T-cell (primary cell): ENCODE measurements at places on chromosomes 7 and 10. TPM values are rescaled to one million over a fixed set of nuclear protein-coding genes. Genes with fewer than 3 reads are reported as not detected.

The FOXI2 gene
- not detected for total RNA-seq

The ADCY1 gene
- total RNA-seq: 0.03 TPM

The GOLGA7B gene
- 9.4 TPM for total RNA-seq

The ZNF679 gene
- total RNA-seq: not detected

The EPHB4 gene
- total RNA-seq: 9.3 TPM

The COL28A1 gene
- total RNA-seq: not detected

The GPR37 gene
- not detected for total RNA-seq

The ASB10 gene
- not detected for total RNA-seq

The OSBPL3 gene
- total RNA-seq: 59.3 TPM

DNA sequence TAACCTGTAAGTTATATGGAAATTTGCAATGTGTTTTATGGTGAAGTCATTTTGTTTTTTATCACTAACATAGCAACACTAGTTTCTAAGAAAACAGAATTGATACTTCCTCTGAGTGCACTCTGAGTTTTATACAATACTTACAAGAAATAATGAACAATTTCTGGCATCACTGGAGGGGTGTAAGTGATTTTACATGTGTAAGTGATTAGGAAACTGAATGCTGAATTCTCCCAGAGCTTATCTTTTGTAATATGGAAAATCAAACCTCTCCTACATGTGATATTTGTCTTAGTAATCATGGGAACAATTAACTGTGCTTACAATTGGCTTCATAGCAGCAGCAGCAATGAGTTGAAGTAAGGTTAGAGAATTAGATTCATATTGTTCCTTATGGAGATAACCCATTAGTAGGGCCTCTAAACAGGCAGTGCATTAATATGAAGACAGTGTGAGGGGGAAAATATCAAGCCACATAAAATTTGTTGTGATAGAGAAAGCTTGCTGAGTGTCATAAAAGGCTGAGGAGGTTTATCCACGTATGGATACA is 37.4 kb downstream of the SEMA3C start:
- DNase-seq: no peak
- H3K4me1 ChIP-seq: no peaks in the 10 kb centered on the region
- no peaks in the 10 kb centered on the region for H3K36me3 ChIP-seq
- no peak overlapping the region for H3K27ac ChIP-seq
- no peaks in the 10 kb centered on the region for H3K27me3 ChIP-seq

GRCh38 chr10:8543361-8544056 is 489.0 kb downstream of the GATA3 start:
- H3K4me1 ChIP-seq: peaks cover 2% of the 10 kb centered on the region
- H3K27me3 ChIP-seq: no peaks in the 10 kb centered on the region
- H3K4me3 ChIP-seq: no peak overlapping the region
- no peak for DNase-seq
- no peak overlapping the region for H3K27ac ChIP-seq

DNA sequence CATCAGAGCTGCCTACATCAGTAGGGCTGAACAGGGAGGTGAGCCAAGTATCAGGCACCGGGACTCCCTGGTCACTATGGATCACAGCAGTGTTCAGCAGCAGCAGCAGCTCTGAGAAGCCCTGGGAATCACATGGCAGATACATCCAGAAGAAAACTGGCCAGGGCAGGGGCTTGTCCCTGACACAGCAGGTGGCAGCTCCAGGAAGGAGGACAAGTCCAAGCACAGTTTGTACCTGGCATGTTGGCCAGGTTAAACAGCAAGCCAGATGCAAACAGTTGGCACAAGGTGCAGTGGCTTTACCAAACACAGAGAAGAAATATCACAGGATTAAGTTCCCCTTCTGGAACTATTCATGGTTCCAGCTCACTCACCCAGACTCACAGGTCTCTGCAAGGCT is 139.4 kb downstream of the KCNMA1 start:
- H3K27me3 ChIP-seq: no peaks in the 10 kb centered on the region
- no peaks in the 10 kb centered on the region for H3K4me1 ChIP-seq
- DNase-seq: no peak
- no peak overlapping the region for H3K27ac ChIP-seq
- no peaks in the 10 kb centered on the region for H3K36me3 ChIP-seq

DNA sequence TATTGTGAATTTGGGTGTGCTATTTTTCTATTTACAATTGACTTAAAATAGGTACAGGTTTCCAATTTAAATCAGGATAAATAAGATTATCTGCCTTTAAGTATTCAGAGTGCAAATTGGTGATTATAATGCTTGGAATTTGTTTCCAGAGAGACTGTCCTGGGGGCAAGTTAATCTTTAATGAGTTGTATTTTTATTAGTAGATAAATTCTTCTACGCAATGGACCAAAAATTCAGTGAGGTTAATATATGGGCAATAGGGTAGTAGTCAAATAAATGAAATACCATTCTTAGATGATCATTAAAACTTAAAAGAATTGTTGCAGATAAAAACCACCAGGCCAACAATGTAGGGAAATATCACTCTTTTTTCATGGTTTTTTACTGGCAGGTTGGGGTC is 3.4 kb downstream of the BICC1 start:
- no peak for DNase-seq
- H3K36me3 ChIP-seq: no peaks in the 10 kb centered on the region
- peaks cover 20% of the 10 kb centered on the region for H3K27me3 ChIP-seq

DNA sequence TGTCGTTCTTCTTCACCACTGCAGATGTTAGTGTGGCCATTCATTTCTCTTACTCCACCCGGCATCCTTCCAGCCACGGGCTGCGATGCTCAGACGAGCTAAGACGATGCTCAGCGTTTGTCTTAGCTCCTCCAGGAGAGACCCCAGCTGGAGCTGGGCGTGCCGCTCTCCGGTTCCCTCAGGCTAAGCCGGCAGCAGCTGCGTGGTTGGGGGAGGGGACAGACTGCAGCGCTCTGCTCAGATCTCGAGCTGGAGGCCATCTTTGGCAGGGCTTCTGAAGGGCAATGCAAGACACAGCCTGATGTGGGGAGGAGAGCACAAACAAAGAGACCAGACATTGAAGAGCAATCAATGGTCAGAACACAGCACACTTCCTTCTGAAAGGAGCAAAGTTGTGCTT is 4.8 kb downstream of the INA start:
- peaks cover 38% of the 10 kb centered on the region for H3K27me3 ChIP-seq
- no peaks in the 10 kb centered on the region for H3K4me1 ChIP-seq
- no peak overlapping the region for H3K27ac ChIP-seq

- H3K27me3 ChIP-seq: no peaks in the 10 kb centered on the region
- no peak overlapping the region for H3K27ac ChIP-seq
- H3K4me3 ChIP-seq: no peak overlapping the region
- no peak for DNase-seq
- H3K36me3 ChIP-seq: peaks cover 55% of the 10 kb centered on the region
These were observed 24.0 kb downstream of the WAPL start for GRCh38 chr10:86497621-86498020.

GRCh38 chr10:8596929-8597472 is 542.5 kb downstream of the GATA3 start:
- no peak for DNase-seq
- H3K4me3 ChIP-seq: no peak overlapping the region
- H3K27ac ChIP-seq: no peak overlapping the region
- H3K36me3 ChIP-seq: no peaks in the 10 kb centered on the region
- H3K4me1 ChIP-seq: no peaks in the 10 kb centered on the region

DNA sequence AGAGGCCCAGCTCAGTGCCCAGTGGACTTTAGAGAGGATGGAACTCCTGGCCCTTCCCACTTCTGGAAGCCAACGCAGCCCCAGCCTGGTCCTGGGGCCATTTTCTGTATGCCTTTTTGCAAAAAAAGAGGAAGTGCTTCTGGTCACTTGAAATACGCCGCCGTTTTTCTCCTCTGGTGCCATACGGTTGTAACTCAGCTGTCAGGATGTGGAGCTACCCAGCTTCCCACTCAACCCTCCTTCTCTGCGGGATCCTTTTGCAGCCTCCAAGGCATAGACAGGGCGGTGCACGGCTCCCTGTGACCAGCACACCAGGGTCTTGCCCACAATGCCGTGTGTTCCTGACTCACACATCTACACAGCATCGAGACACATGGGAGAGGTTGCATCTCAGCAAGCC is 369.6 kb downstream of the TCERG1L start:
- no peak overlapping the region for H3K4me3 ChIP-seq
- no peaks in the 10 kb centered on the region for H3K4me1 ChIP-seq
- no peak overlapping the region for H3K27ac ChIP-seq
- no peaks in the 10 kb centered on the region for H3K27me3 ChIP-seq

DNA sequence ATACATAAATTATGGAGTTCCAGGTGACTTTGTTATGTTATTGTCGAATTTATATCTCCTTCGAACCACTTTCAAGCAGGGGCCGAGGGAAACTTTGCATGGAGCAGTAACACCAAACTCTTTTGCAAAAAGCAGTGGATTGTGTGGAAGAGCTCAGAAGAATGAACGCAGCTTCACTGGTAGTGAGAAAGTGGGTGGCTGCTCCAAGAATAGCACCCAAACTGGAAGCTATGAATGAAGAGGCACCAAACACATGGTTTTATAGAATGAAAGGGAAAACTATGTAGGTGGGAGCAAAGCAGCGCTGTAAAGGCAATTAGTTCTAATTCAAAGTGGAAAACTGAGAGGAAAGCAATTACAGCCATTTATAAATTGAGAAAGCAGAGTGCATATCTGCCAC is 67.2 kb downstream of the CTTNBP2 start:
- no peaks in the 10 kb centered on the region for H3K36me3 ChIP-seq
- DNase-seq: no peak

DNA sequence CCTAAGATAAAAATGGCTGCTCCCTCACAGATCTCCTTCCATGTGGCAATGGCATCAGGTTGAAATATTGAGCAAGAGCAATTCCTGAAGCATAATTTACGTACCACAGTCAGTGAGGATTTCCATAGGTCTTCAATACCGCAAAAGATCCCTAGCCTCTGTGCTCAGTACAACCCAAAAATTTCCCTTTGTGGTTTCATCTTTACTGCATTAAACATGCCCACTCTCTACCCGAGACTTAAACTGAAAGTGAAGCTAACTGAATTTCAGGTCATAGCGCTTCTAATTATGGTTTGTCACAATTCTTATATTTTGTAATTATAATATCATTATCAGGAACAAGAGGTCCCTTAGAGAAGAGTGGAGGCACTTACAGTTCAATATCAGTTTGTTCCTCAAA is 1071.1 kb downstream of the XPNPEP1 start:
- no peaks in the 10 kb centered on the region for H3K27me3 ChIP-seq
- no peaks in the 10 kb centered on the region for H3K4me1 ChIP-seq
- no peak overlapping the region for H3K27ac ChIP-seq
- H3K4me3 ChIP-seq: no peak overlapping the region
- H3K36me3 ChIP-seq: no peaks in the 10 kb centered on the region
- no peak for DNase-seq

GRCh38 chr7:129489491-129489890 is 12.8 kb upstream of the SMKR1 start:
- H3K4me3 ChIP-seq: no peak overlapping the region
- no peak for DNase-seq
- no peaks in the 10 kb centered on the region for H3K36me3 ChIP-seq

- H3K27ac ChIP-seq: no peak overlapping the region
- H3K36me3 ChIP-seq: no peaks in the 10 kb centered on the region
- H3K4me1 ChIP-seq: no peaks in the 10 kb centered on the region
- no peak for DNase-seq
These were observed 72.7 kb downstream of the PLCE1 start for GRCh38 chr10:94066411-94066810.

DNA sequence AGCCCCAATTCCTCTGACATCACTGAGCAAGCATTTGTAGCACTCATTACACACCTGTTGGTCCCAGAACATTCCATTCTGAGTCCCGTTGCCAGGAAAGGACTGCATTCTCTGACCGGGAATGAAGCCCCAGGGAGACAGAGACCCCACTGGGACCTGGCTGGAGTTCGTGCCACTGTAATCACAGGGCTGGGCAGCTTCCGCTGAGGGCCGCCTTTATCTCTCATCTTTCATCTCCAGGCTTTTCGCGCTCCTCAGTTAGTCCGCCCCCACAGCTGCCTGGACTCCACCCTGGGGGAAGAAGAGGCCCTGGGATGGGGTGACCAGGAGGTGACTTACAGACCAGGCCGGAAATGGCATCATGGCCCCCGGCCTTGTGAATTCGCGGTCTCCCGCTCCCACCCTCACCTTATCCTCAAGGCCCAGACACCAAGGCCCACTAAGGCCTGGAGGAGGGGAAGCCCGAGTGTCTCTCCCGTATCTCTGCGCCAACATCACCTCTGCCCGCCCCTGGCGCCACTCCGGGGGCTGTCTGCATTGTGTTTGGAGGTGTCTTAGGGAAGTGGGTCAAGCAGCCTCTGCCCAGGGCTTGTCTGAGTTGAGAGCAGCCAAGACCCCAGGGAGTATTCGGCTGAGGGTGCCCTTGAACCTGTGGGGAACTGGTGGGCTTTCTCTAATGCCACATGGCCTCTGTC is 75.4 kb downstream of the PROSER2 start:
- no peaks in the 10 kb centered on the region for H3K4me1 ChIP-seq
- H3K27me3 ChIP-seq: no peaks in the 10 kb centered on the region
- DNase-seq: no peak
- H3K27ac ChIP-seq: no peak overlapping the region
- no peak overlapping the region for H3K4me3 ChIP-seq
- no peaks in the 10 kb centered on the region for H3K36me3 ChIP-seq

- no peaks in the 10 kb centered on the region for H3K36me3 ChIP-seq
- H3K4me3 ChIP-seq: no peak overlapping the region
- H3K4me1 ChIP-seq: no peaks in the 10 kb centered on the region
- peaks cover 14% of the 10 kb centered on the region for H3K27me3 ChIP-seq
These were observed 14.9 kb upstream of the SLIT1 start for GRCh38 chr10:97200616-97201015.
